Cerebellar nuclear complex (tissue), 1 donor: ENCODE measurements at places on chromosomes 4 and X.

GRCh38 chr4:96131186-96131585 lies 291.3 kb downstream of the PDHA2 start:
- DNase-seq: no peak

GRCh38 chrX:72313707-72314641 lies 8.3 kb upstream of the CITED1 start:
- DNase-seq: no peak

DNA sequence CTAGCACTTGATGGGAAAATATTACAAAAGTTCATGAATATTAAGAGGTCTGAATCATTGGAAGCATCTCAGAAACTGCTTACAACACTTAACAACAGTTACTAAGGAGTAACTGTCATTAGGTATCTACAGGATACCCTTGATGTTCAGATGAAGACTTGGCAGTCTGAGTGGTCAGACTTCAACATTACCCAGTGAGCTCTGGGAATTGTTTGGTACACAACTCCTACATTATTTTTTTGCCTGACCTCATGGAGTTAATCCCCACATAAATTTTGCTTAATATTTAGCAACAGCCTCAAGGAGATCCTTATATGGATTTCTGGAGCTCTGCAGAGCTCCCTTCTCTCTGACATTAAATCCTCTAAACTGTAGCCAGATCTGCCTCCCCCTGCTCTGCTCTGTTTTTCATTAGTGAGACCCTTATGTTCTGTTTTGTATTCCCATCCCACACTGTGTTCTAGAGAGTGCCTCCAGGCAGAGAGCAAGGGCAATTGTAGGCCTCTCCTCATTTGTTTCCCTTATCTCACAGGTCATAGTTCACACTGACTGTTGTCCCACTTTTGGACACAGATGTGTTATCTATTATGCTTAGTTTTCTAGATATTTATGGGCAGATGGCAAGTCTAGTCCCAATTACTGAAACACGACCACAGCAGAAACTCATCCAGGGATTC lies 368.8 kb downstream of the GASK1B start:
- DNase-seq: no peak

- no peak for DNase-seq
Measured at GRCh38 chr4:168451744-168452390, 28.4 kb downstream of the DDX60L start.

DNA sequence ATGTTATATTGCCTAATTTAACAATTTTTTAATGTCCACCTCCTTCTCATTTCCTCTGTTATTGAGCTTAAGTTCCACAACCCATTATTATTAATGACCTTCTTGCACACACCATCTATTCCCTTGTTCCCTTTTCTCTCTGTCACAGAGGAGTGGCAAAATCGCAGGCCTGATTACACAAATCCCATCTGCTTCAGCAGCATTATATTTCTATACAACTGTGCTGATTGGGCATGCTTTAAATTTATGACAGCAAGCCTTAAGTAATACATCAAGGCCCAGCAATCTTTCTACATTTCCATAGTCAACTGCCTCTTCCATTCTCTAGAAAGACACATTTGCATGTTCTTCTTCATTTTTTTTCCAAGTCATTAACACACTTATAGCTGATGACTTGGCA lies 423.8 kb downstream of the PRDM5 start:
- DNase-seq: no peak

- DNase-seq: no peak
Measured at GRCh38 chr4:51963841-51964517, 56.2 kb downstream of the LRRC66 start.

DNA sequence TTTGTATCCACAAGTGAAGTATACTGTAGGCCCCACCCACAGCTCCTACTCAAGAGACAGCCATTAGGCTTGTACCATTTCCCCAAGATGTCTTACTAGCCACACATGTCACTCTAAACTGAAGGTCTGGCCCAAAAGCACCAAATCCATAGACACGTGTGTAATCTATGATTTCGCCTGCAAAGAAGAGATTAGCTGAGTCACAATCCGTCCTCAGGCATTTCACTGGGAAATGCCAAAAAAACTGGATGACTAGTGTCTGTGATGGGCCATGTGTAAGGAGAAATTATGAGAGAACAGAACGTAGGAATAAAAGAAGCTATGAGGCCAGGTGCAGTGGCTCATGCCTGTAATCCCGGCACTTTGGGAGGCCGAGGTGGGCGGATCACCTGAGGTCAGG lies 21.9 kb upstream of the RP2 start:
- DNase-seq: no peak

DNA sequence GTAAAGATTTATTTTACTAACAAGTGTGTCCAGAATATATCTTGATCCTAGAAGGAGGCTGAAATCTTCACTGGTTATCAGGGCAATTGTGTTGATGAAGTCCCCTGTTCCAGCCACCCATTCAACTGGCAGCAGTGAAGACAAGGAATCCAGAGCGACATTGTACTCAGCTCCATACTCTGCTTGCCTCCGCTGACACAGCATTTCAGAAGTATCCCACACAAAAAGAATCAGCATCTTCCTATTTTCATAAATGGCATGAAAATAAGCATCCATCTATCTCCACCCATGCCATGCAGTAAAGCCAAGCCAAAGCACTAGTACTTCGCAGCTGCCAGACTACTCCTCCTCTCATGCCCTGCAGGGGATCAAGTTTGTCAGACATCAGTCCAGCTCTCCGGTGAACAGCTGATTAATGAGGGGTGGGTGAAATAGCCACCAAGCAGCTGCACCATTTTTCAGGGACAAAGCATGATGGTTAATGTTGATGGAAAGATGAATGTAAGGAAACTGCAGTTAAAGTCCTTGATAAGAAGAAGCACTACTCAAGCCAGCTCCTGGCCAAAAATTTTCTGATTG lies 54.0 kb downstream of the COL25A1 start:
- no peak for DNase-seq

- DNase-seq: no peak
Measured at GRCh38 chr4:5021546-5021945, 2.3 kb upstream of the CYTL1 start.

GRCh38 chrX:71128915-71129765 lies 10.7 kb downstream of the MED12 start:
- DNase-seq: no peak

DNA sequence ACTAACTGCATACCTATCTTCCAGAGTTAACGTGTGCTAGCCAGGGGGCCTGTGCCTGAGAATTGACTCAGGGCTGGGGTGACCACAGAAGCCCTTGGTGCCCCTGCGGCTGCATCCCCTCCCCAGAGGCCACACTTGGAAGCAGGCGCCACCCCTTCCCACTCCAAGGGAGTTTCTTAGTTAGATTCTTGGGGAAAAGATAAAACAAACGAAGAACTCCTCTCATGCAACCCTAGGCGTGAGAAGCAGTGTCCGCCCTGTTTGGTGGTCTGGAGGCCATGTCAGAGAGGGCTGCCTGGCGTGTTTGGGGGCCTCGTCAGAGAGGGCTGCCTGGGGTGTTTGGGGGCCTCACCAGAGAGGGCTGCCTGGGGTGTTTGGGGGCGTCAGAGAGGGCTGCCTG lies 50.3 kb upstream of the HGFAC start:
- DNase-seq: no peak

GRCh38 chr4:164926301-164926700 lies 49.3 kb downstream of the APELA start:
- no peak for DNase-seq

- DNase-seq: no peak
Measured at GRCh38 chr4:105859233-105859632, 36.0 kb upstream of the NPNT start.

DNA sequence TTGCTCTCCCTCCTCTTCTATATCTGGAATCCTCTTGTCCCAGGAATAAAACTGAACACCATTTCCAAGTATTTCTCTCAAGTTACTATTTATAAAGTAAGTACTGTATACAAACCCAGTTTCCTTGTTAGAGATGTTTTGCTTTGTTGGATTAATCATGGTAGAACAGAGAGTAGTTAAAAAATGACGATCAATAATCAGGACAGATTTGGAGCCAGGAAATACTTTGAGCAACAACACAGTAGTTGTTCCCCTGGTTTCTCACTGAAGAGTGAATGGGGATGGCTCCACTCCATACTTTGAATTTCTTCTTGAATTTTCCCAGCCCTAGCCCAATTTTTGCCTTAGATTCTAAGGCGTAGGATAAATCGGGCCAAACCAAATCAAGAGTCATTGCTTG lies 21.4 kb downstream of the MGST2 start:
- DNase-seq: no peak

DNA sequence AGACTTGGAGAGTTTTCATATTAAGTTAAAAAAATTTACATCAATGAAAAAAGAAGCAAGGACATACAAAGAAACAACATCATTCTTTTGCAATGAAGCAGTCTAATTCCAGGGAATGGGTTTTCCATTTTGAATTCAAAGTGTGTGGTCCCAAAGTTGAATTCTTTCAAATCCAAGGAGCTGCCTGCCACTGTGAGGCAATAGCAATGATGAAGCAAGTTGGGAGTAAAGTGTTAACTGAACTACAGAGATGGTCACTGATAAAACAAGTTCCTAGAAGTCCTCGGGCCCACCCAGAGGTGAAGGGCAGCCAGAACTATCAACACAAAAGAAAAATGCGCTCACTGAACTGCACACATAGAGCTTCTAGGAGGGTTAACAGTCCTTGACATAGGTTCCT lies 115.9 kb downstream of the RAB28 start:
- no peak for DNase-seq

DNA sequence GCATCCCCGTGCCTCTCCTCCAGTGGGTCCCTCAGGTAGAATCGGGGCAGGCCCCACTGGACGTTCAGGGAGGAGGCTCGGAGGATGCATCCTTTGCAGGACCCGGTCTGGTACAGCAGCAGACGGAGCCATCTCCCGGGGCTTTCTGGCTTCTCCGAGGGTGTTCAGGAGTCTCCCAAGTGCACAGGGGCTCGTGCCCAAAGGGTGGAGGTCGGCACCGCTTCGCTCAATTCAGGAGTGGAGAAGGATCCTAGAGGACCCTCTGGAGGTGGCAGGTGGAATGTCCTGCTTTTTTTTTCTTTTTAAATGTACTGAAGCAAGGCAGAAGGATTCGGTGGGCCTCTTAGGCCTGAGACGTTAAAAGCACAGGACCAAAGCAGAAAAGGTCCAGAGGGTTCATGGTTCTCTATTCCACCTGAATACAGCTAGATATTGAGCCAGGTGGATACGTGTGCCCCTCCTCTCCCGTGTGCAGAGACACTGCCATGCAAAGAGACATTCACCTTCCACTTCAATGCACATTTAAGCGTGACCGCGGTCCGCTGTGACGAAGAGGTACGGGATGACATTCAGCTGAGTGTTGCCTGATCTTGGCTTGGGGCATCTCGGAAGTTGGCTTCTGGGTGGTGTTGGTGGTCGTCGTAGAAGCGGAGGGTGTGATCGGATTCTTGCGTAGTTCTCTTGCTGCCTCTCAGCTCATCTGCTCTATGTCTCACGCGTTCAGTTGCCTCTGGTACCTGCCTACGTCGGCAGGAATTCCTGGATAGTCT lies 281.2 kb upstream of the AGTR2 start:
- DNase-seq: no peak

DNA sequence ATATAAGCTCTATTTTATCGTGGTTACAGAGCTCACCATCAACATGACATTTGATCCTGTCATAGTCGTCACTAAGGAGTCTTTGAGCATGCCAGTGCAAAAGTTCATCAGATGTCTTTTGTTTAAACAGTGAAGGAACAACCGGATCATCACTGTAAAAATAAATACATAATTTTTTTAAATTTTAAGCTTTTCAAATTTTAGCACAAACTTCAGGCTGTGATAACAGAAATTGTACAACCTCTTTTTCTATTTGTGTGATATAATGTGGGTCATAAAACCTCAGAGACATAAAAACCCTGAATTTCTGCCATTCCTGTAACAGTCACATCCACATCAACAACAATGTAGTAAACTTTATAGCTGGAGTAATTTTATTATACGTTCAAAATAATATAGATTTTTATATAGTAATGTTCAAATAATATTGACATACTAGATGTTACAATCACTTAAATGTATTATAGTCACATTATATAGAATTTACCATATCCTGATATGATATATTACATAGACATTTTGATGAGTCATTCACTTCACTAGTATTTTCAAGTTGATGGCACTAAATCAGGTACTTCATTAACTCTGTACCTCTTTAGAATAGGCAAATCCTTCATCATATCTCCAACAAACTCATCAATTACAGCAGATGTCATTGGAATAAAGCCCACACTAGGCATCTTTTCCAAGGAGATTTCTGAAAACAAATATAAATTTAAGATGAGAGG lies 47.7 kb downstream of the DDX60L start:
- DNase-seq: no peak

GRCh38 chr4:52984462-52984881 lies 122.4 kb downstream of the RASL11B start:
- DNase-seq: no peak

DNA sequence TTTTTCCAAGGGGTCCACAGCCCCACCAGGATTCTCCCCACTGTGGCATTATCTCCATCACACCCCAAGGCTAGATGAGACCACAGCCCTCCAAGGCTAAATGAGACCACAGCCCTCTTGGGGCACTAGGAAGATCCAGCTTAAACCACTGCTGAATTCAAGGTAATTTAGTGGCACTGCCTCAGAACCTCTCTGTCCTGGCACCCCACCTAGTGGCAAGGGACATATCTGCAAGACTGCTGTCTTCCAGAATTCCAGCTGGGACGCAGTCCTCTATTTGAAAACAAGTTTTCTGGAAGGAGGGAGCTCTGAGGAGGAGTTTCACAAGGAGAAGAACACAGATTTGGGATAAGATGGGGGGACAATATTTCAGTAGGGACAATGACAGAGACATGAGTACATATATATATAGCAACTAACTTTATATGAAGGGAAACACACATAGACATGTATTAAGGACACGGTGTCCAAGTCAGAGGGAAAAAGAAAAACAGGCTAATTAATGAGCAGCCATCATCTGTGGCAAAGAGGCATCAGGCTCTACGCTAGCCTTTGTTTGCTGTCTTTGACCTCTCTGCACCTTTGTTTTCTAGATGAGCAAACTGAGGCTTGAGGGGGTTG lies 9.3 kb downstream of the CETN2 start:
- DNase-seq: no peak

DNA sequence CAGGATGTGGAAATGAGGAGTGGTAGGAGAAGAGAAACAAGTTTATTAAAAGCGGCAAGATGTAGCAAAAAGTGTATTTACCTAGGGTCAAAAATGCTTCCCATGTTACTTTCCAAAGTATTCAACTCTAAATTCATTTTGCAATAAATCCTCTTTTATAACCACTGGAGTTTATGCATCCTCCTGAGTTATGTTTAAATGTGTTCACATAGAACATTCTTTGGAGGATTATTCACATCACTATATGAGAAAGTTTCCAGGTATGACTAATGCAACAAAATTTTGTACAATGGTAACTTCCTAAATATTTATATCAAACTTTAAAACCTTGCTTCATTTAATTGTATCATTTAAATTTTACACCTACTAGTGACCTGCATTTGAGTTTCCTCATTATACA lies 870.6 kb upstream of the SLIT2 start:
- DNase-seq: no peak

- DNase-seq: no peak
Measured at GRCh38 chr4:91359041-91360031, 944.4 kb upstream of the GRID2 start.

- no peak for DNase-seq
Measured at GRCh38 chr4:53186714-53187358, 179.0 kb downstream of the SCFD2 start.
